Esophagus squamous epithelium (tissue), 5 donors: ENCODE measurements at places on chromosomes 2 and 18. TPM values are rescaled to one million over a fixed set of nuclear protein-coding genes. Genes with fewer than 3 reads are reported as not detected.
A peak's percentile ranks its signal among the peaks of the same experiment; 100 is the strongest.

GRCh38 chr2:25977768-25978167, 4.5 kb downstream of the KIF3C start:
- no peak overlapping the region for H3K4me3 ChIP-seq
- H3K27ac ChIP-seq = no peak overlapping the region
- no peaks in the 10 kb centered on the region for H3K36me3 ChIP-seq
- no peaks in the 10 kb centered on the region for H3K27me3 ChIP-seq

DNA sequence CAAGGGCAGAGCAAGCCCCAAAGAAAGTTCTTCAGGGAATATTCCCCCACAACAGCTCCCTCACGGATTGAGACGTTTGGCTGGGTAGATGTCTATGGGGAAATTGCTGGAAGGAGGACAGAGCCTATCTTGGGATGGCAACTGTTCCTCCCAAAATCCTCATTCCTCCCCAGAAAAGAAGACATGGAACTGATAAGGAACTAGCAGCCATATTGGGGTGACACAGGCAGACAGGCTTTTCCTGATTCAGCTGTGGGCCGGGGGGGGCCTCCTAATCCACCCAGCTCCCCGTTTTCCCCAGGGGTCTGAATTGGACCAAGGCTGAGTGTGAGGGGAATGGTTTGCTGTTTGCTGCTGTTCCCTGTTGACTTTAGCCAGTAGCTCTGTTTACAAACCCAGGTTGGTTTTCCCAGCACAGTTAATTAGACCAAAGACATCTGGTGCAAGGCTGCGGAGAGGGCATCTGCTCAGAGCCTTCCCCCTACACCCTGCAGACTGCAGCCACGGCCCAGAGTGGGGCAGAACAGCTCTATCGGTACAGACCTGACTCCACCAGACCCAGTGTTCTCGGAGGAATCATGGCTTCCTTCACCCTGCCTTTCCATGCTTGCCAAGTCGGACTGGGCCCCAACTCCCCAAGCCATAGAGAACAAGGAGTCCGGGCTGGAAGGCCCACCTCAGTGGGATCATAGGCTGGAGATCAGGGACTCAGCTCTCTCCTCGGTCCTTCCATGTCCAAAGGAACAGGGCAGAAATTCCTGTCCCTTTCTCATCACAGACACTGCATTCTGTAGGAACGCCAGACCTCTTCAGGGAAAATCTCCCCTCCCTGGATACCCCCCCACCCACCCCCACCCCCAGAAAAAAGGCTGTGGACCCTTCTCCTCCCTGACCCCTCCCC, 1.7 kb upstream of the PKDCC start:
- H3K4me3 ChIP-seq = no peak overlapping the region
- peaks cover 12% of the 10 kb centered on the region for H3K4me1 ChIP-seq
- no peak for DNase-seq
- H3K27me3 ChIP-seq = no peaks in the 10 kb centered on the region
- H3K36me3 ChIP-seq = no peaks in the 10 kb centered on the region

Gene HRH4
- not detected for total RNA-seq

- H3K27ac ChIP-seq = no peak within 1 kb of the TSS
- no peaks in the 10 kb centered on the region for H3K4me1 ChIP-seq
- no peak for DNase-seq
- no peaks in the 10 kb centered on the region for H3K27me3 ChIP-seq
Observed at GRCh38 chr2:96843538-96844268, at the start of gene ANKRD23. ANKRD23 (minus strand) TSS chr2:96844021; CDS start chr2:96843992, 29 bp downstream.

Gene ADD2
- 0.42 TPM for total RNA-seq

DNA sequence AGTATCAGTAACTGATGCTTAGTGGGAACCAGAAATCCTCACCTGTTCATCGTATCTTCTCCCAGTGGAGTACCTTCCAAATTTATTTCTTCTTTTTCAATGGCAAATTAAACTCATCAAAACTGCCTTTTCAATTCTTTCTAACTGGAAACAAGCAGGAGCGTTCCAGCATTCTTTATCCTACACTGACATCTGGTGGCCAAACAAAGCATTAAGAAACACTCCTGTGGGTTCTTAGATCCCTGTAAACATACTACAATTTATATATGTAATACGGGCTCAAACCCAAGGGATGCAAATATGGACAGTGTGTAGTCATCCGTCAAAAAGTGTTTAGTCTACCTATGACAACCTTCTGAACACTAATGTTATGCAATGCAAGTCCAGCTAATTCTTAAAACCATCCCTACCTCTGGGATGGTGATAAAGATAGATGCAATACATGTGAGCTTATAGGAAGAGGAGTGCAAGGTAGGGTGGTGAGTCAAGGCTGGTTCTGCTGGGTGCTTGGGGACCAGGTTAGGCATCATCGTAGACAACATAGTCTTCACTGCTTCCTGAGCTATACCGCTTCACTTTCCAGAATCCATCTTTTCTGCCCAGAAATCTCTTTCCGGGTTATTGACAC, 375.0 kb downstream of the CTNNA2 start:
- H3K27me3 ChIP-seq = no peaks in the 10 kb centered on the region
- H3K27ac ChIP-seq = no peak overlapping the region
- no peaks in the 10 kb centered on the region for H3K4me1 ChIP-seq
- no peak overlapping the region for H3K4me3 ChIP-seq
- no peak for DNase-seq

GRCh38 chr18:79567481-79568147, 112.0 kb upstream of the CTDP1 start:
- H3K36me3 ChIP-seq = no peaks in the 10 kb centered on the region
- peak overlapping the region; percentile 37 for H3K27ac ChIP-seq
- H3K4me3 ChIP-seq = no peak overlapping the region
- no peak for DNase-seq
- H3K27me3 ChIP-seq = no peaks in the 10 kb centered on the region

- H3K27me3 ChIP-seq = no peaks in the 10 kb centered on the region
- no peaks in the 10 kb centered on the region for H3K4me1 ChIP-seq
- no peak overlapping the region for H3K27ac ChIP-seq
- H3K4me3 ChIP-seq = no peak overlapping the region
- no peak for DNase-seq
Observed at GRCh38 chr2:17606851-17607250, 66.4 kb downstream of the VSNL1 start.

GRCh38 chr2:144458541-144458940, 61.4 kb downstream of the ZEB2 start:
- no peaks in the 10 kb centered on the region for H3K36me3 ChIP-seq
- H3K4me1 ChIP-seq = peaks cover 88% of the 10 kb centered on the region
- peak overlapping the region; percentile 3 for H3K27ac ChIP-seq
- H3K27me3 ChIP-seq = no peaks in the 10 kb centered on the region
- H3K4me3 ChIP-seq = no peak overlapping the region
- no peak for DNase-seq

DNA sequence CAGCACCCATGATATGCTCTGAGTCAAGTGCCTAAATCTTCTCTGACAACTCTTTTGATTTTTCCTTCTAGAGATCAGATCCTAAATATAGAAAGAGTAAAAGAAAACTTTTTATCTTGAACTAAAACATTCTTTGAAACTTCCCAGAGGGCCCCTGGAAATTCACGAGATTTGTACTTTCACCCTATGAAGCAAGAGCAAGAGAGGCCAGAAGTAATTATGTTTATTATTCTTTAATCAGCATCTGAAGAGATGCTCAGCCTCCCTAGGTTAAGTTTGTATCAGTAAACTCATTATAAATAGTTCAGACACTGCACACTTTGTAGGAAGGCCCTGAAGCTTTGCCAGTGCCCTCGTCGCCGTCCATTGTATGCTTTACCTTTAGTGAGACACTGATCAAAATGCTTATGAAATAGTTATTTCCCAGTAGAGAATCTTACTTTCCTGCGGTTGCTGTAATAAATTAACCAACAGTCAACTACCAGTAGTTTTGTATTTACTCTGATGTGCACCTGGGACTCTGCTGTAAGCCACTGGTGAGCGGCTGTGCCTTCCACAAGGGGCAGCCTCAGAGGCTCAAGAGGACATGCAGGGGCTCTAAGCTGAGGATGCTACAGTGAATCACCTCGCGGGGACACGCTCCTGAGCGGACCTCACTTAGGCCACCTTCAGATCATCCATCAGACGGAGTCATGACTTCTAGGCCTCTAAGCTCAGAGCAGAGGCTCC, 71.9 kb downstream of the BIN1 start:
- no peak overlapping the region for H3K4me3 ChIP-seq
- no peaks in the 10 kb centered on the region for H3K4me1 ChIP-seq
- H3K36me3 ChIP-seq = no peaks in the 10 kb centered on the region
- no peak overlapping the region for H3K27ac ChIP-seq
- no peak for DNase-seq

DNA sequence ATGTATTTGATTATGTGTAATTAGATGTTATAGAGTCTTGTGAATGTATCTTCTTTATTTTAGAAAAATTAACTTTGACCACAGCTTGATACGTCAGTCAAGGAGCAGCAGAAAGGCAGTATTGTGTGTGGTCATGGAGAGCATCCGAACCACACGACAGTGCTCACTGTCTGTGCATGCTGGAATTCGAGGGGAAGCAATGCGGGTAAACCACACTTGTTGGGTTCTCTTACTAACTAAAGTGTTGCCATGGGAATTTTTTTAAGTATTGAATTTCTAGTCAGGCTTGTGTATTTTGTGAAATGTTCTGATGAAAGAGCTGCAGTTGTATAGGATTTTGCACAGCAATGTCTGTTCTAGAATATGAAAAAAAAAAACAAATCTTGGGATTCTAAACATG, 4.8 kb downstream of the PJVK start:
- H3K4me1 ChIP-seq = peaks cover 12% of the 10 kb centered on the region
- no peak overlapping the region for H3K27ac ChIP-seq
- no peaks in the 10 kb centered on the region for H3K27me3 ChIP-seq
- DNase-seq = no peak
- H3K4me3 ChIP-seq = no peak overlapping the region

DNA sequence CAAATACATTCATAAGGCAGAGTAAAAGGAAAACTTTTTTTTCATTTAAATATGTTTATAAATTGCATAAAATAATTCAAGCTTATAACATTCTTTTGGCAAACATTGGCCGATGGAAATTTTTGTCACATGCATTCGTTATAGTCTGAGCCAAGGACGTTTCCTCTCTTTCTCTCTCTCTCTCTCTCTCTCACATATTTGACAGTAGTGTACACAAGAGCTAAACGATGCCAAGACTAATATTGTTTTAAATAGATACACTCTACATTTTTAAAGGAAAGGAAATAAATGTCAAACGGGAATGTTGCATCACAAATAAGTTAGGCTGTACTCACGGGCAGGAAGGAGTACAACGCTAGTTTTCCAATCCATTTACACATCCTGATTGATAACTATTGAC, 251.1 kb upstream of the SMIM21 start:
- H3K4me1 ChIP-seq = no peaks in the 10 kb centered on the region
- no peak overlapping the region for H3K27ac ChIP-seq
- H3K27me3 ChIP-seq = no peaks in the 10 kb centered on the region
- no peak for DNase-seq
